ENCODE measurements at places on chromosomes 12 and 14.

DNA sequence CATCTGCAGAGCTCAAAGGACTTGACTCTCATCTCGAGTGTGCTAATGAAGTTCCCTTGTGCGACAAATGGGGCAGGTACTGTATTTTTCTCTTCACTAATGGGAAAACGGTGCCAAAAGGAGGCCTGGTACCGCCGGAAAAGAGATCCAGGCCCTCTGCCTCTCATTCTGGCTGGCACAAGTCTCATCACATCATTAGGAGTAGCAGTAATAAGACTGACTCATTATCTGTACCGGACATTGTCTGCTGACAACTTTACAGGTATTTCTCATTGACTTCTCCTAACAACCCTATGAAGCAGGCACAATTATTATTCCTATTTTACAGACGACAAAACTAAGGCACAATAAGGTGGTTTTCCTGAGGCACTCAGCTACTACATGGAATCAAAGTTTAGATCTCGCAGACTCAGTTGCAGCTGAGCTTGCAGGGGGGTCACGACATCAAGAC, 668 bp downstream of the APPL2 start:
- DNase-seq = no peak

- DNase-seq = no peak
These were observed 62.4 kb downstream of the SETD3 start for GRCh38 chr14:99418242-99418641.

DNA sequence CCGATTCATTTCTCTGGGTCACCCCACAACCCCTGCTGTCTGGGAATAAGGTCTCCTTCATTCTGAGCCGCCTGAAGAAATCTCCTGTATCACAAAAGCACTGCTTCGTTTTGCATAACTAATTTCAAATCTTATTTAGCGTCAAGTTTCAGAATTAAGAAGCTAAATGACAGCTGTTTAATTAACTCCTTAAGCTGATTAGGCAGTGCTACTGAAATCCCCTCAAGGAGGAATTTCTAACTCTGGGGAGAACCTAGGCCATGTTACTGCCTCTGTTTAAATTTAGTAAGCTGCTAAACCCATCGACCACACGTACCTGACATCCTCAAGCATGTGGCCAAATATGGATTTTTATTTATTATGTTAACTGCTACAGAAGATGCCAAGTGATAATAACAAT, 373.6 kb downstream of the GLT1D1 start:
- no peak for DNase-seq

DNA sequence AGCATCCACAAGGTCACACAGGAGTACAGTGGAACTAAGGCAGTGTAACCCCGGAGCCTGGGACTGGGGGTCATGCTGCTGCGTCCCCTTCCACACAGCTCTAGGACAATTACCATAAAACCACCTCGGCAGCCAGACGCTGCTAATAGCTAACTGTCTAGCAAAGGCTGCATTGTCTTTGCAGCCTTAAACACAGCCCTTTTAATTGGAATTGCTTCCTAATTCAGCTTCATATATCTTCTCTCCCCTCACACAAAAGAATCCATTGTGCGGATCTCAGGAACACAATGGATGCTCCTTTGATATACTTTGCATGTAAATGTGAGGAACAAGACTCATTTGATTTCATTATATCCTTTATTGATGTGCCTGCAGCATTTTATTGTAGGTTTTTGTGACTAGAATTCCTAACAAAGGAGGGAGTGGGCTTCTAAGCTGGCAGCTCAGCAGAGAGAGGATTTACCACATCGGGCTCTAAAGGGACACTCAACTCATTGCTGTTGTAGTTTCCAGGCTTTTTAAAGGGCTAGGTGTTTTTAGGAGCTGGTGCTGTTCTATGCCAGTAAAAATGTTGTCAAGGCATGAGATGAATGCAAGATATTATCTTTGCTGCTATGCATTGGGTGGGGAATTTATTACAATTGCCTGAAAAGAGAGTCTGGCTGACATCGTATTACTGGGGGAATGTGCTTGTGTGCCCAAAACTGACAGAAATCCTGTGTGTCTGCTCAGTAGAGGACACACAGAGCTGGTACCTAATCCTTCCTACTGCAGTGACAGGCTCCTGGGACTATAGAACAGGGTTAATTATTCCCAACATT, 30.4 kb upstream of the DACT1 start:
- no peak for DNase-seq

- no peak for DNase-seq
These were observed 44.6 kb downstream of the LLPH start for GRCh38 chr12:66085998-66086397.

DNA sequence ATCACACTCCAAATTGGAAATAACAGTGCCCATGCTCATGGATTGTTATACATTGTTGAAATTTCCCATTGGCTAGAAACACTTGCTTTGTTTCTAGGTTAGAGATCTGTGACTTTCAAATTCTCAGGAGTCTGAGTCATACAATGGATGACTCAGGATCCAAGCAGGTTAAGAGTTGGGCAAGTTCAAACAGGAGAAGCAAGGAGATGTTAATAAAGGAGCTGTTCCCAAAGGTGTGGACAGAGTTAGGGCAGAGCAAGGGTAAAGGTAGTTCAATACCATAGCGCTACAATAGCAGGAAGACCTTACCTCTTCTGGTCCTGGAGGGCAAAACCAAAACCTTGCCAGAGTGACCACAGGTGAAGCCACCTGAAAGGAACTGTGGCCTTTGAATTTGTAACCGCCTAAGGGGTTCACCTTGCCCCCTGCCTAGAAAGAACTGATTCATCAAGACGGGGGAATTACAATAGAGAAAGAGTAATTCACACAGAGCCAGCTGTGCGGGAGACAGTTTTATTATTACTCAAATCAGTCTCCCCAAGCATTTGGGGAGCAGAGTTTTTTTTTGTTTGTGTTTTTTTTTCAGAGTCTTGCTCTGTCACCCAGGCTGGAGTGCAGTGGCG, 4.2 kb upstream of the AMN1 start:
- peak; percentile 94 for DNase-seq

DNA sequence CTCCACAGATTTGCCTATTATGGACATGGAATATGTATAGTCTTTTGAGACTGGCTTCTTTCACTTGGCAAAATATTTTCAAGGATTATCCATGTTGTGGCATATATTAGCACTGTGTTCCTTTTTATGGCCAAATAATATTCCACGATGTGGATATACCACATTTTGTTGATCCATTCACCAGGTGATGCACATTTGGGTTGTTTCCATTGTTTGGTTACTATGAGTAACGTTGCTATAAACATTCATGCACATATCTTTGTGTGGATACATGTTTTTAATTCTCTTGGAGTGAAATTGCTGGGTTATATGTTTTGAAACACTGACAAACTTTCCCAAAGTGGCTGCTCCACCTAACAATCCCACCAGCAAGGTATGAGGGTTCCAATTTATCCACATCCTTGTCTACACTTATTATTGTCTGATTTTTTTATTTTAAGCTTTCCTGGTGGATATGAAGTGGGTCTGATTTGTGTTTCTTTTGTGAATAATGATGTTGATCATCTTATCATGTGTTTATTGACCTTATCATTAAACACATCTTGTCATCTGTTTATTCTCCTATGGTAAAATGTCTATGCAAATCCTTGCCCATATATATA, 116.2 kb upstream of the FRMD6 start:
- DNase-seq = no peak

- no peak for DNase-seq
These were observed 10.9 kb downstream of the CLIP1 start for GRCh38 chr12:122411537-122411936.

DNA sequence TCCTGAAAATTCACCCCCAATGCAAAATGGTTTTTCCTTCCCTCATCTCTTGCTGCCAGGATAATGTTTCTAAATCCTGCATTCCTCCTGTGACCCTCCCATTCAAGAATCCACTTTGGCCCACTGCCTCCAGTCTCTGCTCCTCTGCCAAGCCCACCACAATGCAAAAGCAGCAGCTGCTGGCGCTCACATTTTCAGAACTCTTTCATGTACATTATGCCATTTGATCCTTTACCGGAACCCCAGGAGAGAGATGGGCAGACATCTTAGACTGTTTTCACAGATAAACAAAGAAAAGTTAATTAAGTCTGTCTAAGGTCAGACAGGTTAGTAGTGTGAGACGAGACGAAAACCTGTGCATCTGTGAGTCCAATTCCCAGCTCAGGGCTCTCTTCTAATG, 12.9 kb downstream of the LRIG3 start:
- no peak for DNase-seq

GRCh38 chr14:23141706-23142444, 22.8 kb upstream of the CEBPE start:
- no peak for DNase-seq

DNA sequence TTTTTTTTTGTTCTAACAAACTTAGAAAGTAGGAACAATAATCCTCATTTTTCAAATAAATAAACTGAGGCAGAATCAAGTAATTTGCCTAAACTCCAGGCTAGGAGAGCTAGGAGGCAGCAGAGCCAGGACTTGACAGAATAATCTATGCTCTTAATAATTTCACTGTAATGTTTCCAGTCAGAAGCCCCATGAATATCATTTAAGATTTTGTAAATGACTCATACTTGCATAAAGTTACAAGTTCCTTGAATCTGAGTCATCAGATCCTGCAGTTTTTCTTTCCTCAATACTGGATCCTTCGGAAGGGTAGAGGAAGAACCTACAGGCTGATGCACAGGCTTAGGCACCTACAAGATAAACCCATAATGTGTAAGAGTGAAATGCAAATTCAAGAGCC, 29.0 kb downstream of the CAPRIN2 start:
- peak; percentile 6 for DNase-seq

DNA sequence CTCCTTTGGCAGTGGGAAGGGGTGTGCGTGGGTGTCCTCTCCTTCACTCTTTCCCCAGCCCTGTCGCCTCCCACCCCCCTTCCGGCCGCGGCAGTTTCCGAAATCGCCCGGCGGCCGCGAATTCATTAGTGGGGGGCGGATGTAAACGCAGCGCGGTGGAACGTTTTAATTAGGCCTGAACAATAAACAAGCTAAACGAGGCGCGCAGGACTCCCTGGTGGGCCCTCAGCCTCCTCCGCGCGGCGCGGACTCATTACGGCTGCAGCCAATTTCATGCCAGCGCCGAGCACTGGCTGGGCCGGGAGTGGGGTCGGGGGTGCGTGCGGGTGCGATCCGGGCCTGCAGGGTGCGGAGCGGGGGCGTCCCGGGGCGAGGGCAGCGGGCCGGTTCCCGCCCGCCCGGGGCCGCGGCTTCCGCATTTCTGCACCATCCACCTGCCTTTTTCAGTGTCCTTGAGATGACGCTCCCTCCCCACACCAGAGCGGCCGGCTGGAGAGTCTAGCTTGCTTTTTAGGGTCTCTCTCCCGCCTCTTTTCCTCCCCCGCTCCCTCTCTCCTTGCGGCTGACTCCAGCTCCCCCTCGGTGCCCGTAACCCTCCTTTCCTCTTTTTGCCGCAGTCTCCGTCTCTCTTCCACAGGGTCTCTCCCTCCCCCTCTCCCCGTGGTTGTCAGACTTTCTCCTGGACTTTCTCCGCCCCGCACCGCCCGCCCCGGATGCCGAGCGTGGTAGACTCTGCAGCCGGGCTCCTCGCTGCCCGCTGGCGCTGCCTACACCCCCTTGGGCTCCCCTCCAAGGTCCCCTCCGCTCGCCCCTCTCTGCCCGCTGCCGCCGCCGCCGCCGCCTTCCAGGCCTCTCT, at the start of gene CISTR:
Gene CISTR, minus strand, starts transcription at position 644 of the 856 bp plus-strand sequence.
- no peak for DNase-seq

GRCh38 chr14:104326848-104327247, 188.5 kb downstream of the KIF26A start:
- DNase-seq = no peak

DNA sequence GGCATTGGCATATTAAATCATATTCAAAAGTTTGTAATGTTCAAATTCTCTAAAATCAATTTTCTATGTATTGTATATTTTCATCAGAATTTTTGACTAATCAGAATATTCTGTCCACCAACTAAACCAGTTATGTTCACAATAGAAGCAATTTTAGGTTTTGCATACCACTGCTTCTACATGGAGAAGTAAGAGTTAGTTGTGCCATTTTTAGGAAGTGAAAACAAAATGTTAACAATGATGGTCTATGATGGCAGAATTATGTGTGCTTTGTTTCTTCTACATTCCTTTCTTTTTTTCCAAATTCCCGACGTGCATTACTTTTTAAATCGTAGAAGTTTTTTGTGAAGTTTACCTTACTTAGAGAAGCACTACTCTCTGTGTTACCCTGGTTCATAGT, 29.5 kb downstream of the ABHD12B start:
- DNase-seq = no peak

DNA sequence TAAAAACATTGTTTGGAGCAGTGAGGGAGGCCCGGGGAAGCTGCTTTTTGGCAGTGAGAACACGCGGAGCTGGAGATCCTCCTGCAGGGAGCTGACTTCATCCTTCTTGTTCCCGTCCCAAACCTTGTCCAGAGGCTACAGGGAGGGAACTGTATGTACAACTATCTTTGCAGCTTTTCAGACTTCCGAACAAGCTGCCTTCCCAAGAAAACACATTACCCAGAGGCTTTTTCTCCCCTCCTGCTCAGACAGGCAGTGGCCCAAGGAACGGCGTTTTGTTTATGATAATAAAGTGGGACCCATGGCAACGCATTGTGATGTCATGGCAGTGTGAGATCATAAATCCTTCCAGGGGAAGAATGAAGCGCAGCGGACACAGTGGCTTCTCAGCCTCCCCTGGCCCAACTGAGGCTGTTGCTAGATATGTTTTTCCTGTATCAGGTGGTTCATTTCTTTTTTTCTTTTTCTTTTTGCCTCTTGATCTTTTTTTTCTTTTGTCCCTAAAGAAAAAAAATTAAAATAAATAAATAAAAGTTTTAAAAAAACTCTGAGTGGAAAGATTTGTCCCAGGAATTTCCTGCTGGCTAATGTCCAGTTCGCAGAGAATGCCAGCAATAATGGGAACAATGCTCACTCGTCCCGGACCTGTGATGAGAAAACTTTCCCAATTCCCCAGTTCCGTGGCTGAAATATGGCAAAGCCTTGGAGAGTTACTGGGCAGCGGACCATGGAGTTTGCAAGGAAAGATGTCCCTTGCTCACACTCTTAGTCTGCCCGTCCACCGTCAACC, 103.4 kb upstream of the MAP1LC3B2 start:
- DNase-seq = peak; percentile 65

DNA sequence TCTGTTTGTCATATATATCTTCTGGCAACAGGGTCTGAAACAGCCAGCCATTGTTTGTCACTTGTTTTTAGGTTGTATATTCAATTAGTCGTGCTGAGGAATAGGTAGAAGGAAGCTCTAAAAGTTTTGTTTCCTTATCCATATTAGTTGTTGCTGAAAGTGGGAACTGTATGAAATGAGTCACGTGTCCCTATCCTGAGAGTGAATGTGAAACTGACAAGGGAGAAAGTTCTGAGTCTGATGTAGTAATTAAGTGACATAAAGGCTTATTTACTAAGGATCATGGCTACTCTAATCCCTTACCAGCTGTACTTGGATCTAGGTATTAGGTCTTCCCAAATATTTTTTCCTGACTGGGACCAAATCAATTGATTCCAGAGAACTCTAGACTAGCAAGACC, 16.4 kb downstream of the FAM234B start:
- no peak for DNase-seq

- DNase-seq = no peak
These were observed 523.0 kb upstream of the FOXG1 start for GRCh38 chr14:28243600-28243999.
